ENCODE measurements at places on chromosomes 13 and 19. TPM values are rescaled to one million over a fixed set of nuclear protein-coding genes. Genes with fewer than 3 reads are reported as not detected.

DNA sequence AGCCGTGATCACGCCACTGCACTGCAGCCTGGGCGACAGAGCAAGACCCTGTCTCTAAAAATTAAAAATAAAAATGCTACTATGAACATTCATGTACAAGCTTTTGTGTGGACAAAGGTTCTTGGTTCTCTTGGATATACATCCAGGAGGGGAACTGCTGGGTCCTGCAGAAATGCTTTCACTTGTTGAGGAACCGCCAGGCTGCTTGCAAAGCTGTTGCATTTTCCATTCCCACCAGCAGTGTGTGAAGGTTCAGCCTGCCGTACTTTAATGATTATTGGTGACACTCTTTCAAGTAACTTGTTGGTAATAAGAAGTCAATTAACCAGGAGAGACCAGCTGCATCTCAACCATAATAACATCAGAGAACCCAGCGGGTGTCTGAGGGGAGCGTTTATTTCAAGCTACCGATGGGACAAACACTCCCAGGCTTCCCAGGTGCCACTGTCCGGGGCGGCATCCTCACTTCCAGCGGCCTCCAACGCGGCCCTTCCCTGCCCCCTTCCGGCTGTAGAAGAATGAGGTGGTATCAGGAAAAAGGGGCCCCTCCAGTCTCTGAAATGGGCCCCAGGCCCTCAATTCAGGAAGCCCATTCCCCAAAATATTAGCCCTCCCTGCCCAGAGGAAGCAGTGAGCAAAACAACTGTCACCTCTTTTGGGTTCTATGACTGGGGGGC is 15.2 kb upstream of the PPP1R12C start:
- no peak for DNase-seq

GRCh38 chr13:65725006-65725405 is 1505.1 kb downstream of the PCDH9 start:
- DNase-seq, result no peak

The EPSTI1 gene
- polyA plus RNA-seq, result 12.7 TPM

DNA sequence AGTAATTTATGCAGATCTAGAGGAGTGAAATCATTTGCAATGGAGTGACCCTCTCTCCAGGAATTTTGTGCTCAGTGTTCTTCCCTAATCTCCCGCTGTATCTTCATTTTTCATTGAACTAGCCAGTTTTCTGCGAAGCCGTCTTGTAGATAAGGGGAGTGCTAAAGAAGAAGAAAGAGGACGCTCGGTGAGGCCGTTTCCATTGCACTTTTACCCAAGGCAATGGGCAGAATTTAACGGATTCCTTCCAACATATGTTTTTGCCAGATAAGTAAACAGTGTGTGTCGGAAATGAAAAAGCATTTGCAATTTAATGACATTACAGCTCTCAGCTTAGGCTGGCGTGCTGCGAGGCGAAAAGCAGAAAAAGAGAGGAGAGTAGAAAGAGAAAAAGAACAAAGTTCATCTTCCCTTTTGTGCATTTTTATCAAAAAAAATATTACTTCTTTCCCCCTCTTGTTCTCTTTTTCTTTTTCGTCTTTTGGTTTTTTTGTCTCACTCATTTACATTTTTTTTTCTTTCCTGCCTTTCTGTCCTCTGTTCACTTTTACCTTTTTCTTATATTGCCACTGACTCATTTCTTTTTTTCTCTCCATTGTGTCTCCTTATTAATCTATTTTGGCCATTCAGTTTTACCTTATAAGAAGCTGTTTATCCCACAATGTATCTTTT is 49.9 kb downstream of the SOX21 start:
- DNase-seq, result no peak

DNA sequence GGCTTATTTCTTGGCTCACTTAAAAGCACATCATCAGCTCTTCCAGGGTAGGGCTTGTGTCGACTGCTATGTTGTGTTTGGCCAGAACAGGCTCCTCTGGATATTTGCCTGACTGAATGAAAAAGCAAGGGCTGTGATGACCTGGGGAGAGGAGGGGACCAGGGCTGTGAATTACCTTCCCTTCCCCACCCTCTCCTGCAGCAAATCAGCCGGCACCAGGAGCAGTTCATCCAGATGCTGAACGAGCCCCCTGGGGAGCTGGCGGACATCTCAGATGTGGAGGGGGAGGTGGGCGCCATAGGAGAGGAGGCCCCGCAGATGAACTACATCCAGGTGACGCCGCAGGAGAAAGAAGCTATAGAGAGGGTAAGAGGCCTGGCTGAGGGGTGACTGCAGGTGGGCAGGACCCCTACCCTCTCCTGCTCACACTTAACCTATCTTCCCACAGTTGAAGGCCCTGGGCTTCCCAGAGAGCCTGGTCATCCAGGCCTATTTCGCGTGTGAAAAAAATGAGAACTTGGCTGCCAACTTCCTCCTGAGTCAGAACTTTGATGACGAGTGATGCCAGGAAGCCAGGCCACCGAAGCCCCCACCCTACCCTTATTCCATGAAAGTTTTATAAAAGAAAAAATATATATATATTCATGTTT is 4.4 kb downstream of the GADD45GIP1 start:
- DNase-seq, result no peak

The RINL gene
- 7.4 TPM for polyA plus RNA-seq

DNA sequence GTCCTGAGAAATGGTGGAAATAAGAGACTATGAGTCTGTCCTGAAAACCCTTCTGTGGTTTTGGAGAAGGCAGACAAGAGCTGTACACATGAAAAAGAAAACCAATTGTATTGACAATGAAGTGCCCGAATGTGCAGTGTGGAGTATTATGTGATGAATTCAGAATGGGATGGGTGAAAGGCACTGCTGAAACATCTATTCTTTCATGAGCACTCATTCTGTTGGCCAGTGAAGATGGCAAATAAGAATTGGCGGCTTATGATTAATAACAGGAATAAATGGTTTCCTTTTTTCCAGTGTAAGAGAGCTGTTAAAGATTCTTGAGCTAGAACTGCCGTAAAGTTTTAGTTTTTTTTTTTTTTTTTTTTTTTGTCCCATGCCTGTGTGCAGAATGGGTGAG is 5.7 kb downstream of the POLR1D start:
- no peak for DNase-seq

GRCh38 chr19:2365201-2365970 is 5.3 kb downstream of the TMPRSS9 start:
- DNase-seq, result no peak

DNA sequence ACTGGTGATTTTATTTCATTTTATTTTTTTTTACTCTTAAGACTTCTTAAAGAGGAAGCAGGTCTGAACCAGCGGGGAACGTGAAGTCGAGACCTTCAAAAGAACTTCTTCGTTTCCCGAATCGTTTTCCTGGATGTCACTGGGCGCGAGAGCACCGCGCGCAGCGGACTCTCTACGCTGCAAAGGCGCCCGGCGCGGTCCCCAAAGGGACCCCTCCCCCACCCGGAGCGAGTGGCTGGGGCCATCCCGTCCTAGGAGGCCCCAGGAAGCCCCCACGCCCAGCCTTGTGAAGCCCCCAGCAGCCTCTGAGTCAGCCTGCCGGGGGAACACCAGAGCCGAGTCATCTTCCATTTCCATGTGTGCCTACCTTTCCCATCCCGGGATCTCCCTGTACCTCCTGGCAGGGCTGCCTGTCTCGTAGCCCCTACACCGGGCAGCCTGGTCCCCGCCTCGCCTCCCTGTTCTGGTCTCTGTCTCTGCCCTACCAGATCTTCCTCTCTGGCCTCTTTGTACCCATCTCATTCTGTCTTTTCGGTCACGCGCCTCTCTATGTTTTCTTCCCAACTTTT is 608 bp downstream of the CD70 start:
- DNase-seq, result no peak

DNA sequence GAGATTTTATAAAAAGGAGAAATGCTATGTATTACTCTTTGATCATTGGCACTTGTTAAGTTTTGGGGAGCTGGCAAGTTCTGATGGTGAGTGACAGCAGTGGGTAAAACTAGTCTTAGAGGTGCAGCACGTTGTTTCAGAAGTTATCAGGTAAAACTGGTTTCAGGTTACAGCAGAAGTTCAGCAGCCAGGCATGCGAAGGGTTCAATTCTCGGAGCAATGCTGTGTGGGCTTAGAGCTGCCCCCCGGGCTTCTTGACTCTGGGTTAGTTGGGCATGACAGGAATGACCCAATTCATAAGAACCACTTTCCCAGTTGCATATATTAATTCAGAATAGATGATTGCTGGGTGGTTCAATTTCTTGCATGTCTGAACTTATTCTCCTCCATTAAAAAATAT is 34.8 kb downstream of the ING1 start:
- DNase-seq, result no peak

GRCh38 chr19:8398311-8398771 is 8.2 kb downstream of the RAB11B start:
- no peak for DNase-seq

The IL17D gene
- polyA plus RNA-seq, result 9.9 TPM

DNA sequence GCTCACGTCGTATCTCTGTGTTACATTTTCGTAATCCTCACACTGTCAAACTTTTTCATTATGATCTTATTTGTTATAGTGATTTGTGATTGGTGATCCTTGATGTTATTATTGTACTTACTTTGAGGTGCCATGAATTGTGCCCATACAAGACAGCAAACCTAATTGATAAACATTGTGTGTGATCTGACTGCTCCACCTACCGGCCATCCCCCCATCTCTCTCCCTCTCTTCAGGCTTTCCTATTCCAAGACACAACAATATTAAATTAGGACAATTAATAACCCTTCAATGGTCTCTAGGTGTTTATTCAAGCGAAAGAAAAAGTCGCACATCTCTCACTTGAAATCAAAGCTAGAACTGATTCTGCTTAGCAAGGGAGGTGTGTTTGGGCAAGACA is 349.3 kb downstream of the RBM26 start:
- DNase-seq, result no peak

DNA sequence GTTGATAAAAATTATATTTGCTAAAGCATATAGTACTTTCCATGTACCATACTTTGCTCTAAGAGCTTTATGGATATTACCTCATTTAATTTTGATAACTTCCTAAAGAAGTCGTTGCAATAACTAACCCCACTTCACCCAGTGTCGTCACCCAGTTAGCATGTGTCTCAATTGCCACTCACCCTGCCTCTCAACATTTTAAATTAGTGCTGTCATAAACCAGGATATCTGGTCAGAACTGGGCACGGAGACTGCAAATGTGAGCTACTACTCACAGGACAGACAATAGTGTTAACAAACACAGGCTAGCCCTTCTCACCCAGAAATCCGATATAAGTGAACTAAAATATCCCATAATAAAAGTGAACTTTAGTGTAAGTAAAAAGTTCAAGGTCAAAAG is 430.6 kb downstream of the KLF12 start:
- no peak for DNase-seq

- DNase-seq, result no peak
Observed at GRCh38 chr13:85671336-85671735, 127.9 kb downstream of the SLITRK6 start.

GRCh38 chr19:28463493-28464053 is 749.4 kb downstream of the UQCRFS1 start:
- no peak for DNase-seq

The IGFL3 gene
- not detected for polyA plus RNA-seq

Measured in left renal pelvis (tissue), 4 donors.